NCI-H146 (cell line): ENCODE measurements at places on chromosomes 3 and 15.

GRCh38 chr3:31116651-31117050 is 222.2 kb upstream of the GADL1 start:
- no peak for DNase-seq

GRCh38 chr3:112693186-112693585 is 52.2 kb upstream of the CCDC80 start:
- no peak for DNase-seq

DNA sequence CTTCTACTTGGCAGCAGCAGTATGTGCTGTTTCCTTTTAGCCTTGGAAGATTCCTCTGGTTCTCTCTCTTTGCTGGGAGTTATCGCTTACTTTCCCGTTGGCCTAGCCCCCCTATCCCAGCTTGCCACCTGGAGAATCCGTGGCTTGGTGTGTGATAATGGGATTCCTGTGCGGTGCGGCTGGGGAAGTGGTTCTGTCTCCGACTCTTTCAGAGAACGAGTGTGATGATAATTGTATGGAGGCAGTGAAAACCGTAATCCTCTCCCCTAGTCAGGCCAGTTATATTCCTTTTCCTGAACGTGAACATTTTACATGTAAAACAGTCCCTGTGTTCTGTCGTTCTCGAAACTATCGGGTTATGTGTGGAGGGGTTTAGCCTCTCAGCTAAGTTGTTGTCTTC is 300.1 kb upstream of the C2CD4B start:
- DNase-seq, result no peak

- DNase-seq, result no peak
These were observed 95.6 kb downstream of the ATP10A start for GRCh38 chr15:25767356-25768151.

- no peak for DNase-seq
These were observed 60.5 kb downstream of the SH3BP5 start for GRCh38 chr3:15271785-15272381.

GRCh38 chr15:87669846-87670245 is 586.7 kb downstream of the NTRK3 start:
- no peak for DNase-seq

DNA sequence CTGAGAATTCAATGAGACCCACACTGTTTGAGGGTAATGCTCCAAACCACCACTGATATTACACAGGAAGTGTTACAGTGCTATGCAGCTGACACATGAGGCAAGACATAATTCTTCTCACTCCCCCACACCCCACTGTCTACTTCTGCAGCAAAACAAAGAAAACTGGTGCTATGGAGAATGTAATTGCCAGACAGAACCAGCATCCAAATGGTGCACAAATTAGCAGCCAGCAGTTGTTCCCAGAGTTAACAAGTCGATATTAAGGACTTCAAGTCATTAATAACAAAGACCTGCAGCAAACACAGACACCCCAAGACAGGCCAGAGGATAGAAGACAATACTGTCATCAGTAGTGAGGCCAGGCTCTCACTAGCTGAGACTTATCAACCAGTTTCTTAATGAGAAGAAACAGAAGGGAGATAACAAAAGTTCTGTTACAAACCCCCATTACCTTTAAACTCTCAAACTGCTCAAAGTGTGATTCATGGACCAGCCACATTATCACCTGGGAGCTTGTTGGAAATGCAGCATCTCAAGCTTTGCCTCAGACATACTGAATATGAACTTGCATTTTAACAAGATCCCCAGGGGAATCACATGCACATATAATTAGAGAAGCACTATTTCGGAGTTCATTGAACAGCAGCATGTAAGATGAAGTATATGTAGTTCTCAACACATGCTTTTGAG is 58.7 kb upstream of the FNDC3B start:
- DNase-seq, result no peak

DNA sequence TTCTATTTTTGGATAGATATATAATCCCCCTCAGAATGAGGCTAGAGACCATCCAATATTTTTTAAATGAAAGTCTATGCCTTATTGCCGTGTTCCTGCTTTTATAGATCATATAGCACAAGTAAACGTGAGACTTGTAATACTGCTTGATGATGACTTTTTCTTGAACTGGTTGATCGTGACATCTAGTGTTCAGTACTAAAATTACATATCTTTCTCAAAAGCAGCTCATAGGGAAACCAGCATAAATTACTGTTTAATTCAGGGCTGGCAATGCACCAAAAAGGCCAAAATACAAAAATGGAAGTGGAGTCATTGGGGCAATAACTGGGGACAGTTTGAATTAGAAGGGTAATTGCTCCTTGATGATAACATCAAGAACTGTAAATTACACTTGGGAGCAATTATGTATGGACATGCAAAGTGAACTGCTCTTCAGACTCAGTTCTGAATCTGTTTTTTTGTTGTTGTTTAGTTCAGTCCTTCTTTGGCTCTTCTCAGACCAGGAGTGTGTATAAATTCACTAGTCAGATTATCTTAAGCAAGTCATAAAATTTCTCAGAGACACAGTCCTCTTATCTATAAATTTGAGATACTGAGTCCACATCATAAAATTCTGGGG is 325.3 kb downstream of the THSD4 start:
- DNase-seq, result peak; percentile 52

DNA sequence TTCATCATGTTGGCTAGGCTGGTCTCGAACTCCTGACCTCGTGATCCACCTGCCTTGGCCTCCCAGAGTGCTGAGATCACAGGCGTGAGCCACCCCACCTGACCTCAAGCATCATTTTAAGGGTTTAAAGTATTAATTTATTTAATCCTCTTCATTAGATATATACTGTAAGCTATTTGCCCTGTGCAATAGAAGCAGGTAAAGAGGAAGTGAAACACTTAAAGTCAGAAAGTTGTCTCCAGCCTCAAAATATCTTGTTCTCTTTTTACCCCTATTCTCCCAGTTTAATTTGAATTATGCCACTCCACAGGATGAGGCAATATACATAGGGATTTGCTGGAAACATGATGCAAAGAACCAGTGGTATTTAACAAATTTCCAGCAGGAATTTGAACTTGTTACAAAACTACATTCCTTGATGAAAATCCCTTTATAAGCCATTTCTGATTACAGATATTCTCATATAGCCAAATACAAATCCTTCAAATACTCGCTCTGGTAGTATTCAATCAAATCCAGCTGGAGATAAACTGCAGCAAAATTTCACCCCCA is 2.0 kb downstream of the NDUFB5 start:
- DNase-seq, result no peak

- DNase-seq, result no peak
These were observed 78.8 kb downstream of the SOX2 start for GRCh38 chr3:181790561-181790960.

DNA sequence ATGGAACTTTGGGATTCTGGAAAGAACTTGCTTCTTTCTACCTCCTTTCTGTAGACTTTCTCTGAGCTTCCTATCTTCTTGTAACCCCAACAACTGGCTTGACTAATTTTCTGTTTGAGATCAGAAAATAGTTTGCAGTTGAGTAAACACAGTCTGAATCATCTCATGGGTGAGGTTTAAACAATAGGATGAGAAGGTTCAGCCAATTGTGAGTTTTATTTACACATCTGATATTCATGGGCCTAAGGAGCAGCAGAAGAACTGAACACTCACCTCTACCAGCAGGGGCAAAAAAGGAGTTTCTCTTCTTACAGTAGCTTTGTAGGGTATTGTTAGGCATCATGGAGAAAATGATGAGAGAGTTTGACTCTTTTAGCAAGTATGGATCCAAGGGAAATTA is 54.2 kb downstream of the DTWD1 start:
- DNase-seq, result no peak

- peak; percentile 10 for DNase-seq
These were observed 50.2 kb downstream of the CHDH start for GRCh38 chr3:53795789-53796560.

GRCh38 chr15:88155310-88155709 is 101.2 kb downstream of the NTRK3 start:
- no peak for DNase-seq

- DNase-seq, result no peak
These were observed 65.1 kb downstream of the PPARG start for GRCh38 chr3:12353796-12354525.

DNA sequence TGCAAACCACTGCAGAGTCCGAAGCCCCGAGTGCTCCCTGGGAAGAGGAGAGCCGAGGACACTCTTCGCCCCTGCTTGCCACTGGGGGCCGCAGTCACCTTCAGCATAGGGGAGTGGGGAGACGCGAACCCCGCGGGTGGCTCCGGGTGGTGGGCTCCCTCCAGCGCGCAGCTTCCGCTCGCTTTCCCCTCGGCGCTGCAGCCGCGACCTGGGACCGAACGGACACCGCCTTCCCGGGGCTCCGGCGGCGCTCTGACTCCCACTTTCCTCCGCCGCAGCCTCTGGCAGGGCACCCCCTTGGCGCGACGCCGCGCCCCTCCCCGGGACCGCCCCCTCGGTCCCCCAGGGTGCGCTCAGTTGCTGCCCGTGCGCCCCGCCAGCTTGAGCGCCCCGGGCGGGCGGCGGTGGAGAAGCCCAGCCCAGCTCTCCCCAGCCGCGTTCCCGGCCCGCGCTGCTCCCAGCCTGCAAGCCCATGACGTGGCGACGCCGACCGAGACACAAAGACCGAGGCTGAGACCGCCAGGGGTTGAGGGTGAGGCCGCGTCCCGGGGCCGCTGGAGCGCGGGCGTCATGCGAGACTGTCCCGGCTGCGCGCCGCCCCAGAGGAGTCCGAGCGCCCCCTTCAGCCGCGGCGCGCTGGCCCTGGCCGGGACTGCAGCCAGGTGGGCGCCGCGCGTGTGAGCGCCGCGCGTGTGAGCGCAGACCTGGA is at the start of gene MINAR1:
MINAR1 (plus strand) TSS at position 701 of the 709 bp plus-strand sequence. CDS start 23,812 bp downstream, outside the sequence.
- peak; percentile 67 for DNase-seq

GRCh38 chr15:52546031-52546751 is 17.5 kb upstream of the MYO5A start:
- DNase-seq, result no peak

DNA sequence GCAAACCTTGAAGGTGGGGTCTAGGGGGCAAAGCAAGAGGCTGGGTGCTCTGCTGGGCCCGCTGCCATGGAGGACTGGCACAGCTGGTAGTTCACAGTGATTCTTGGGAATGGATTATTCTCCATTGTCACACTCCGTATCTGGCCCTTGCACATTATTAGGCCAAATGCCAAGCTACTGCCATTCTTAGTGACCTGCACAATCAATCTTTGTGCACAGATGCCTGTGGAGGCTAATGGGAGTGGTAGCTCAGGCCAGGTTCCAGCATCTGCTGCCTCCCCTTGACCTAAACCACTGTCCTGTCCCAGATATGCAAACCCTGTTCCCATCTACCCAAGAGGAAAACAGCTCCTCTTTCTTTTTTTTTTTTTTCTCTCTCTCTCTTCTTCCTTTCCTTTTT is 67.5 kb downstream of the TIPARP start:
- DNase-seq, result no peak

- peak; percentile 64 for DNase-seq
These were observed 407.3 kb upstream of the ONECUT1 start for GRCh38 chr15:53197426-53197839.

- no peak for DNase-seq
These were observed 161.3 kb upstream of the TLE3 start for GRCh38 chr15:70259028-70259424.

DNA sequence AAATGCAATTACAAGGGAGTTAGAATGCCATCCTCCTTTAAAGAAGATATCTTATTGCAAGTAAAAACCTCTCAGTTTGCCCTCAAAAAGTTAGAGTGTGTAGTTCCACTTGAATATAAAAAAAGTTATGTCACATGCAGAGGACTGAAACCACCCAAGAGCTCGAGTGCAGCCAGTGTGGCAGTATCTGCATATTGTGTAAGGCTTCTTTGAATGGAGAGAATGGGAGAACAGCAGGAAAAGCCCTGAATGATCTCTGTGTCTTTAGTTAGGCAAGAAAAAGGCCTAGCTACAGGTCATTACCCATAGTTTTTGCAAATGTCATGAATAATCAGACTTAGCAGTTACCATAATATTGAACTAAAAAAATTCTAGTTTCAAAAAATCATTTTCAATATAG is 13.9 kb upstream of the TEX9 start:
- no peak for DNase-seq

DNA sequence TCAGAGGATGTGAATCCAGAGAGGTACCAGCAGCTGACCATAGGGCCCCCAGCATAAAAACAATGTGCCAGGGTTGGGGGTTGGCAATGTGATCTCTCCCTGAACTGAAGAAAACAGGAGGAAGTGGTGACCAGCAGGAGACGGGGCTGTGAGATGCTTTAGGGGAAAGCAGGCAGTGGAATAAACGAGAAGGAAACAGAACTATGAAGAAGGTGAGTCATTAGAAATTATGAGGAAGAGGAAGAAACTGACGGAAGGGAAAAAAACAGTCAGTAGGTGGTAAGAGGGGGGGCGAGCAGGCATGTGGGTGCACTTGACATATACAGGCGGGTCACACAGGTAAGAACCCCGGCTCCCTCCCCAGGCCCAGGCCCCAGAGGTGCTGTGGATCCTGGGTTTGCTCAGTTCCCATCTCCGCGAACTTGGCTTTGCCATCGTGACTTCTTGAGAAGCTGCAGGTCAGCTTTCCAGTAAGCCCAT is 42.2 kb upstream of the B3GNT5 start:
- no peak for DNase-seq

- DNase-seq, result no peak
These were observed 18.3 kb downstream of the CPN2 start for GRCh38 chr3:194332858-194333211.

GRCh38 chr15:77118882-77119321 is 48.0 kb upstream of the TSPAN3 start:
- DNase-seq, result peak; percentile 52

DNA sequence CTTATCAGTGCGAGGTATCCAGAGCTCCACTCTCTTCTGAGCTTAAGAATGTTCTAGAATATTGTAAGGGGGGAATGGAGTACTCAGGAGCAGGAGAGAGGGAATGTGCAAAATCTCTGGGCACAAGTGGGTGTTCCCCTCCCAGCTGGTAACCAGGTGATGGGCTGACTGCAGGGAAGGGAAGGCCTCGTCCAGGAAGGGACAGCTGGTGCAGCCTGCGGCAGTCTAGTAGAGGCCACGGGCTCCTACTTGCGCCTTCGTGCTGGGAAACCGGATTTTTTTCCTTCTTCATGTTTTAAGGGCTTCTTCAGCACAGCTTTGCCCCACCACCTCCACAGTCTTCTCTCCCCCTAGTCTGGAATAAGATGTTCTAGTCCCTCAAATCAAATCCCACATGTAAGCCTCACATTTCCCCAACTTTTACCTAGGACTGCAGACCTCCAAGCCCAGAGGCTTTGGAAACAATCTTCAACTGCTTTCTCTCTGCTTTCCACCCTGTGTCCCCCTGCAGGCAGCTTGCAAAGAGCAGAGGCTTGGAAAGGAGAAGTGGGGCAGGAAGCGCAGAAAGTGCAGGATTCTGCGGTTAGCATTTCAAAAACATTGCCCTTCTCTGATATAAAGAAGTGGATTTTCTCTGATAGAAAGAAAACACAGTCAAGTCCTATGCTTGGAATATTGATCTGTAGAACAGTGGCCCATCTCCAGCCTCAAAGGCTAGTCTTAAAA is 11.9 kb upstream of the CGNL1 start:
- no peak for DNase-seq
